Mammary epithelial cell (primary cell): ENCODE measurements at places on chromosomes 12 and 14. TPM values are rescaled to one million over a fixed set of nuclear protein-coding genes. Genes with fewer than 3 reads are reported as not detected.

Gene CCDC177
- total RNA-seq: not detected

Gene TMEM132D
- total RNA-seq: not detected

Gene ZFYVE1
- 20.6 and 27.0 TPM in 2 replicates for total RNA-seq

Gene KRT83
- not detected for total RNA-seq

Gene RASSF9
- 7.1 and 7.6 TPM in 2 replicates for total RNA-seq

Gene MAP3K9
- total RNA-seq: 24.3 TPM

DNA sequence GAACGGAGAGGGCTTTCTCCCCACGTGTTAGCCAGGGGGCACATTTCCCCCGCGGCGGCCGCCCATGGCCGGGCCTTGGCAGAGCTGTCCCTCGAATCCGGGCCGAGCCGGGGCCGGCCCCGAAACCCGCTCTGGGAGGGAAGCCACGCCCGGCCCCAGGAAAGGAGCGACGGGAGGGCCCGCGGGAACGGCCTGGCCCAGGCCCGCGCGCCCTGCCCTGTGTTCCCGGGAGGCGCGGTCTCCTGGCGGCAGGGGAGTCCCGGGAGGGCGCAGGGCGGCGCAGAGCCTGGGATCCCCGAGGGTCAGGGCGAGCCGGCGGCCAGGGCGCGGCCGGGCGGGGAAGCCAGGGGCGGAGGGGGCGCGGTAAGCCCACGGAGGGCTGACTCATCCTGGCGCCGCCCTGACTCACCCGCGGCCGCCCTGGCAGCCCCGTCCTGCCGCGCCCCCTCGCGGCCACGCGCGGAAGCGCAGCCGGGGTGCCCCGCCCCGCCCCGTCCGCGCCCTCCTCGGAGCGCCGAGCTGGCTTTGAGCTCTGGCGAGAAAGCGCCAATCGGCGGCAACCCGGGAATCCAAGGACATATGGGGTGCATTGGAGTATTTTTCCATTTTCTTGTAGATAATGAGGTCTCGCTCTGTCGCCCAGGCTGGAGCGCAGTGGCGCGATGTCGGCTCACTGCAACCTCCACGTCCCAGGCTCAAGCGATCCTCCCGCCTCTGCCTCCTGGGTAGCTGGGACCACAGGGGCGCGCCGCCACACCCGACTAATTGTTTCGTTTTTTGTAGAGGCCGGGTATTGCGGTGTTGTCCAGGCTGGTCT lies 31.8 kb upstream of the PLEKHG6 start:
- DNase-seq: peak; percentile 93

GRCh38 chr14:73739174-73739898 lies 25.2 kb upstream of the PNMA1 start:
- DNase-seq: no peak

GRCh38 chr12:85985996-85986395 lies 111.9 kb downstream of the NTS start:
- DNase-seq: no peak

DNA sequence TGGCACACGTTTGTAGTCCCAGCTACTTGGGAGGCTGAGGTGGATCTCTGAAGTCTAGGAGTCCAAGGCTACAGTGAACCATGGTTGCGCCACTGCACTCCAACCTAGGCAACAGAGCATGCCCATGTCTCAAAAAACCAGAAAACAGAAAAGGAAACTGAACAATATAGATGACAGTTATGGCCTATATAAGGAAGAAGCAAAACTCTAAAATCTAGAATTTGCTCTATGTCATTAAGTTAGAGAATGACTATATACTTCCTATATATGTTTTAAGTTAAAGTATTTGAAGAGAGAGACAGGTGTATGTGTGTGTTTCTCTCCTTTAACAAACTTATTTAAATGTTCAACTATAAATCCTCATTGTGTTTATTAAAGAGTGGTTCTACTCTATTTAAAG lies 65.8 kb downstream of the MNAT1 start:
- DNase-seq: no peak

GRCh38 chr12:81303935-81304334 lies 226.1 kb downstream of the ACSS3 start:
- DNase-seq: no peak

DNA sequence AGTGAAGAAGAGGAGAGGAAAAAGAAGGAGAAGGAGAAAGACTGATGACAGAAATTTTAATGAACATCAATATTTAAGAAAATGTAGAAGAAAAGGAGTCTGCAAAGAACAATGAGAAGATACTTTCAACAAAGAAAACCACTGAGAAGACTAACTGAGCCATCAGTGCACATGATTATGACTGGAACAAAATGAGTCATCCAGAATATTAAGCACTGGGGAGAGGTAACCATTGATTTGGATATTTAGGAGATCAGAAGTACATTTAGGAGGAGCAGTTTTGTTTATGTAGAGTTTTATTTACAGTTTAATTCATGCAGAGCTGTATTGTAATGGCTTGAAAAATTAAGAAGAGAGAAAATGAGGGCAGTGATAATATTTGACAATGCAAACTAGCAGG lies 159.1 kb downstream of the C12orf50 start:
- peak; percentile 47 for DNase-seq

- no peak for DNase-seq
Observed at GRCh38 chr12:100993916-100994450, 199.4 kb downstream of the ANO4 start.
